Urinary bladder (tissue), 4 donors: ENCODE measurements at places on chromosomes 1 and 21. TPM values are rescaled to one million over a fixed set of nuclear protein-coding genes. Genes with fewer than 3 reads are reported as not detected.

DNA sequence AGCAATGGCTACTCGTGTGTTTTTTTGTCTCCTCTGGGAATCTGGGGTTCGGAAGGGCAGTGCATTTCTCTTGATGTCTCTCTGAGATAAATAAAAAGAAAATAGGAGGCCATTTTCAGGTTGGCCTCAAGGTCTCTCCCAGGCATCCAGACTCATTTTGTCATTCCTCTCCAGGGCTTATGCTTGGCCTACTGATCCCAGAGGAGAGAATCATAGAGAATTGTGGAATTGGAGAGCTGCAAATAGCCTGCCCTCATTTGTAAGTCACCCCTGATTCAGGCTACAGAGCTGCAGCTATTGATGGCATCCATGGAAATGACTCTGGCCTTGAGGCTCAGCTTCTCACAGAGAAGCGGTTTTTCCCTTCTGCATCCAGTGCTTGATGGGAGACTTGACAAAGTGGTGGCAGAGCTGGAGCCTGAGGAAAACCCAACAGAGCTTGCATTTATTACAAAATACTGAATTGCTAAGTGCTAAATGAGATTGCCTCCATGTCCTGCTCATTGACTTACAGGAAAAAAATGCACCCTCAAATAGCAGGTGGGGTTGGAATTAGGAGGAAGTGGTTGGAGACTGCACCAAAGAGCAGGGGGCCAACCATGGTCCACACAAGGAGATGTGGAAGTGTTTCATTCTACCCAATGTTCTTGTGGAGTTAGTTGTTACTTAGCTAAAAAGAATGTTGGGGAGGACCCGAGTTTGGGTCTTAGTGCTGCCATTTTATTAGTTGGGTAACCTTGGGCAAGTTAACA is 140.4 kb downstream of the S1PR1 start:
- DNase-seq: no peak

- DNase-seq: no peak
These were observed 33.9 kb downstream of the LDLRAP1 start for GRCh38 chr1:25577134-25577920.

DNA sequence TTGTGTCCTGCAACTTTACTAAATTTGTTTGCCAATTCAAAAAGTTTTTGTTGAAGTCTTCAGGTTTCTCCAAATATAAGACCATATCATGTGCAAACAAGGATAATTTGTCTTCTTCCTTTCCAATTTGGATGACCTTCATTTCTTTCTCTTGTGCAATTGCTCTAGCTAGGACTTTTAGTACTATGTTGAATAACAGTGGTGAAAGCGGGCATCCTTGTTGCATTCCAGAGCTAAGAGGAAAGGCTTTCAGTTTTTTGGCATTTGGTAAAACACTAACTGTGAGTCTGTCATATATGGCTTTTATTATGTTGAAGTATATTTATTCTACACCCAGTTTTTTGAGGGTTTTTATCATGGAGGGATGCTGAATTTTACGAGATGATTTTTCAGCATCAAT is 630.0 kb upstream of the ADGRL2 start:
- no peak for DNase-seq

DNA sequence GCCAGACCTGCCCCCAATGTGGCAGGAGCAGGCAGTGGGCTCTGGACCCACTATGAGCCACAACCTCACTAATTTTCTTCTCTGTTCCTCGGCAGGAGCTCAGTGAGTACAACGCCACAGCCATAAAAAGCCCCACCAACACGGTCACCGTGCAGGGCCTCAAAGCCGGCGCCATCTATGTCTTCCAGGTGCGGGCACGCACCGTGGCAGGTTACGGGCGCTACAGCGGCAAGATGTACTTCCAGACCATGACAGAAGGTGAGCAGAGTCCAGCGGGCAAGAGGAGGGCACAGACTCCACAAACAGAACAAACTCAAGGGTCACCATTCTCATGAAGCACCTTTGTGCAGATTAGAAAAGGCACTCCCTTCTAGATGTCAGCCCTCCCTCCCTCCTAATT is 79.9 kb downstream of the LACTBL1 start:
- DNase-seq: no peak

DNA sequence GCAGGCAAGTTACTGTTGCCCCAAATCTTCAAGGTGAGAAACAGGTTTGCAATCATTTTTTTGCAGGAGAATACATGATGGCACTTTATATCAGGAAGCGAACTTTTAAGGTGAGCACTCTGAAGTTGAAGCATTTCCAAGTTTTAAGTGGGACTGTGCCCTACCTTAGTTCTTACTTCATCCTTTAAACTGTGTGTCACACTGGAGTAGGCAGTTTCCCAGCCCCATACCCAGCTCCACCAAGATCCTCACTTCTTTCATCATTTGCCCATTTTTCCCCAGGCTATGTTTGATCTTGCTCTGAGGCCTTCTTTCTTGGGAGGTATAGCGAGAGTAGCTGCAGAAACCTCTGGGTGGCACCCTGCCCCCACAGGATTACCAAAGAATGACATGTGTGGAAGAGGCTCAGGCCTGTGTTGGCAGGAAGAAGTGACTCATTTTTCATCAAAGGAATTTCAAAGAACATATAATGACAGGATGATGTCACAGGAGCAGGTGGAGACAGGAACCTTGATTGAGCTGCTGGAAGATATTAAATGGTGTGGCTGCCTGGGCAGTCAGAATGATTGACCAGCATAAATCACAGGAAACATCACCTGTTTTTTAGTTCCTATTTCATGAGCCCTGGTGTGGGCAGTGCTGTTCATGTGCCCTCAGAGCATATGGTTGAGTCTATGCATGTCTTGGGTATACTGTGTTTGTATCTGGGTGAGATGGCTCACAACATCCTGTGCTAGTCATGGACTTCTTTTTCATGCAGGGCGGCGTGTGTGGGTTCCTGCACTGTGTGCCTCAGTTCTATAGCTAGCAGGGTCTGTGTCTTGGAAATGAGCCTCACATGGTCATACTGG is 20.8 kb upstream of the MACF1 start:
- DNase-seq: no peak

DNA sequence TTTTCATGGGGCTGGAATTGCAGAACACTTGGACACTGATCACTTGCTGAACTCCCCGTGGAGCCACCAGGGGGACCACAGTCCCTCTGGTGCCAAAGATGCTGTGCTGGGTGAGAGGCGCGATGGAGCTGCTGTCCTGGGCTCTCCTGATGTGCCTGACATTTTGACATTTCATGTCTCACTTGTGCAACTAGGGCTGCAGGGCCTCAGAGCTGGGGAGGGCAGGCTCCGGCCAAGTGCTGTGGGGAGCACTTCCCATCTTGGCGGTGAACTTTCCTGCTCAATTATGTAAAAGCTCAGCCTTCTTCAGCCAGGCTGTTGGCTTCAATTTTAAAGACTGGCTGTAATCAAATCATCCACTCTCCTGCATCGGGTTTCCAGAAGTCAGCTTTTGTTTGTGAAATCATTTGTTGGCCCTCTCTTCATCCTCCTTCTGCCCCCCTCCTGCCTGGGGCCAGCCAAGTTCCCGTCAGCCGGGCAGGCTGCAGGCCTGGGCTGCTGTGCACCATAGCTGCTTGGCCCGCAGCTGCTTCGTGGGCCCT is 36.8 kb downstream of the KCNAB2 start:
- DNase-seq: no peak

DNA sequence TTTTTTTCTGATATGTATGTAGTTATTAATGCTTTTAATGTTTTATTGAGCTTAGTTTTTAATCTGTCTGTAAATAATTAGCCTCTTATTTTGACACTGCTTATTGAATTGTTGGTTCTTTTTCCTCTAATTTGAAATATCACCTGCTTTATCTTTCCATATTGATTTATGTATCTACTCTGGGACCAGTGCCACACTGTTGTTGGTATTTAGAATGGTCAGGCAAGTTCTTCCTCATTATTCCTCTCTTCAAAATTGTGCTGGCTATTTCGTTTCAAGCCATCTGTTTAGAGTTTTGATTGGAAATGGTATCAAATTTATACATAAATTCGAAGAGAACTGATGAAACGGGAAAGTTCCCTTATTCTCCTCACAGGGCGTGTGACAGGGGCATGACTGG is 96.8 kb upstream of the APP start:
- no peak for DNase-seq

DNA sequence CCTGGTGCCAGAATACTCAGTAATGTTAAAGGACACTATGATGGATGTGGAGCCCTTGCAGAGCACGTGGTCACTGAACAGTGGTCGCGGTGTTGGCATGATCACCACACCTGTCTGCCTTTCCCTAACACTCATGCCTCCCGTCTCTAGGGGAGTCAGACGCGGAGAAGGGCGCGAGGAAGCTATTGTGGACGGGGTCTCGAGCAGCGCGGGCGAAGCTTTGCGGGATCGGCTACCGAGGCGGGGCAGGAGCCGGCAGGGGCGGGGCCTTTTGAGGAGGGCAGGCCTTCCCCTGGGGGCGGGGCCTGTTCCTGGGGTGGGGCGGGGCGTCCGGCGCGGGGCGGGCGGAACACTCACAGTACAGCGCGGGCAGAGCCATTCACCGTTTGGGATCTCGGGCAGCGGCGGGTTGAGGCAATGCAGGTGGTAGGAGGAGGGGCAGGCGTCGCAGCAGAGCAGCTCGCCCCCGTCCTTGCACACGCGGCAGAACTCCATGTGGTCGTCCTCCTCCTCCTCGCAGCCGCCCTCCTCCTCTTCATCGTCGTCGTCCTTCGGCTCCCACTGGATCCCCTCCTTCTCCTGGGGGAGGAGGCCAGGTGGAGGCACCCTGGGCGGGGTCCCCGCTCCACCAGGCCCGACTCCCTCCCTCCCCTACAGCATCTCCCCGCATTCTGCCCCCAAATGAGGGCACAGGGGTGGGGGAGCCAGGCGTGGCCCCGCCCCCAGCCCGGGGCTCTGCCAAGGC is 31.5 kb downstream of the CHD5 start:
- no peak for DNase-seq

- no peak for DNase-seq
These were observed 81.4 kb downstream of the SMYD2 start for GRCh38 chr1:214362188-214362882.

DNA sequence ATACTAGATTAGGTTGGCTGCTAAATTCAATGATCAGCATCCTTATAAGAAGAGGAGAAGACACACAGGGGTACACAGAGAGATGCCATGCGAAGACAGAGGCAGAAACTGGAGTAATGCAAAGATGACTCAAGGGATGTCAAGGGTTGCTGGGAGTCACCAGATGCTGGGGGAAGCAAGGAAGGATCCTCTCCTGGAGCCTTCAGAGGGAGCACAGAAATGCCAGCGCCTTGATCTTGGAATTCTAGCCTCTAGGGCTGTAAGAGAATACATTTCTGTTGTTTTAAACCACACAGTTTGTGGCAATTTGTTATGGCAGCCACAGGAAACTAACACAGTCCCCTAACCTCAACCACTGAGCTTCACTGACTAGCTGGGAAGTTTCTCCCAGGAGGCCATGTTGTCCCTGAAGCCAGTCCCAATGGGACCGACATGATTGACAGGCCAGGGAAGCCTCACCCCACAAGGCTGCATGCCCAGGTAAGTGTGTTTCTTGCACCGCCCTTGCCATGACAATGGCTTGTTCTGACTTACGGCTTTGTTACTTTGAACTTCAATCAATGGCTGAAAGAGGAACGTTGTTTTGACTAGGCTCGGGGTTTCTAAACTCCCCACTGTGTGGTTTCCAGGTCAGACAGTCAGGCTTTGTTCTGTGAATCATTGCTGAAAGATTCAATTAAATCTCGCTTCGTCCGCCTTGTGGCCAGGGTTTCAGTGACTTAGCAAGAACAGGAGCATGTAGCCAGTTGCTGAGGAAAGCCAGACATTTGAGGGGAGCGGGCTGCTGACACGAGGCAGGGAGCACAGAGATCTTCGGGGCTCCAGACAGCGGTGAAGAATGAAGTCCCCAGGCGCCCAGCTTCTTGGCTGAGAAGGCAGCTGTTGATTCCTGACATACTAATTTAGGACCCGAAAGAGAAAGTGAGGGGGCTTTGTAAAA is 62.3 kb downstream of the RUNX1 start:
- DNase-seq: no peak

DNA sequence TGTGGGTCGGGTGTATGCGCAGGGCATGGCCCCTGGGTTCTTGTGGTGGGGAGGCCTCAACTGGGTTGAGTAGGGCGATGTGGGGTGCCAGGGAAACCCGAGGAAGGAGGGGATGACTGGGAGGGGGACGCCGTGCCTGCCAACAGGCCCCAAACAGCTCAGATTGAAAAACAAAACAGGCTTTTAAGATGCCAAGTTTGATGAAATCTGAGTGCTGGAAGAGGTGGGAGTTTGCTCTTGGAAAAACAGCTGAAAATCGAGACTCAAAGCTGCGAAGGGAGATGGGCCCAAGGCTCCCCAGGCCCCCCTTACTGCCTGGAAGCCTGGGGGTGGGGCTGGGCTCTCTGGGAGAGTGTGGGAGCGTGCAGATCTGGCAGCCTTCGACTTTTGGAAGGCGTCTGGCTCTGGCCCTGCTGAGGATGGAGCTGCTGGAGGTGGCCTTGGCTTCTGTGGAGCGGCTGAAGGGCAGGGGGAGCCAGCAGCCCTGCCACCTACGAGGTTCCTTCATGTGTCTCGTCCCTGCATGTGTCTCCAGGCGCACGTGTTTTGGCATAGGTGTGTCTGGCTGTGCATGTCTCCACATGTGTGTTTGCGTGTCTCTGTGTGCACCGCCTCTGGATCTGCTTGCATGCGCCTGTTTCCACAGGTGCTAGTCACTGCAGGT is 33.3 kb downstream of the PTPRF start:
- peak; percentile 52 for DNase-seq

GRCh38 chr1:80450711-80451110 is 1350.0 kb upstream of the ADGRL2 start:
- DNase-seq: no peak

DNA sequence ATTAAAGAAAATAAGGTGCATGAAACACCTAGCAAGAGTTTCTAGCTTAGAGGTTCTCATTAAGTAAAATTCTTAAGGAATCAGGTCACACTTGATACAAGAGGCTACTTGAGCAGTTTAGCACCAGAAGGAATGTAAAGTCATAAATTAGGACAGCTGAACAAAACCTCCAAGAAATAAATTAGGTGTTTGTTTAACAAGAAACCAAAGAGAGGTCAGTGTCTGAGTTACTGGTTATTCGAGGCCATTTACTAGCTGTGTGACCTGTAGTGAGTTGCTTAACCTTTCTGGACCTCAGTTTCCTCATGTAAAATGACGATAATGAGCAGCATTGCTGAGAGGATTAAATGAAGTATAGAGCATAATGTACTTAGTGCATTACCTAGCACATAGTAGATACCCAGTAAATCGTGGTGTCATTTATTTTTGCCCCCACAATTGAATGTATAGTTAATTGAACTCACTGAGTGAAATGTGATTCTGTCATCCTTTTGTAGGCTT is 908 bp upstream of the ELK4 start:
- DNase-seq: no peak

GRCh38 chr1:153568367-153569099 is 2.9 kb upstream of the S100A2 start:
- peak; percentile 78 for DNase-seq

The KRTAP19-1 gene
- not detected for polyA plus RNA-seq

The ADAMTS1 gene
- polyA plus RNA-seq: 299 TPM

The SOX13 gene
- polyA plus RNA-seq: 41.9 TPM

The COL8A2 gene
- 21.9 TPM for polyA plus RNA-seq

The TMEM125 gene
- 0.47 TPM for polyA plus RNA-seq

The PTPRC gene
- 9.6 TPM for polyA plus RNA-seq

The BACE2 gene
- 51.1 TPM for polyA plus RNA-seq

The MCL1 gene
- polyA plus RNA-seq: 225 TPM

The PAQR7 gene
- polyA plus RNA-seq: 13.4 TPM

The FAAH gene
- 10.6 TPM for polyA plus RNA-seq
